ENCODE measurements at places on chromosomes 1 and 21.
A peak's percentile ranks its signal among the peaks of the same experiment; 100 is the strongest.

GRCh38 chr1:99645203-99645602 lies 710 bp upstream of the PALMD start:
- DNase-seq: peak; percentile 29

DNA sequence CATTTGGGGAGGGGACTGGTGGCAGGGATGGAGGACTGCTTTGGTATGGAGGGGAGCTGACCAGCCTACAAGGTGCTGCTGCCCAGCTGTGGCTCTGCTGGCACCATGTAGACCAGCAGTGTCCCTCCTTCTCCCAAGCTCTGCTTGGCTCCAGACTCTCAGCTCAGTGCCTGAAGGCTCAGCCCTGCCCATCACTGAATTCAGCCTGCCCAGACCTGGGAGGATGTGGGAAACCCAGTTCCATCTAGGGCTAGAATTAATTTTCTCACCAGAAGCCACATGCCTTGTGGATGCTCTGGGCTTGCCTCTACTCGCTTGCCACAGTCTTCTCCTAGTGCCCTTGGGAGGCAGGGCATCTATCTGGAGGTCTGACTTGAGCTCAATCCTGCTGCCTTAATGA lies 195.0 kb upstream of the EDN2 start:
- no peak for DNase-seq

DNA sequence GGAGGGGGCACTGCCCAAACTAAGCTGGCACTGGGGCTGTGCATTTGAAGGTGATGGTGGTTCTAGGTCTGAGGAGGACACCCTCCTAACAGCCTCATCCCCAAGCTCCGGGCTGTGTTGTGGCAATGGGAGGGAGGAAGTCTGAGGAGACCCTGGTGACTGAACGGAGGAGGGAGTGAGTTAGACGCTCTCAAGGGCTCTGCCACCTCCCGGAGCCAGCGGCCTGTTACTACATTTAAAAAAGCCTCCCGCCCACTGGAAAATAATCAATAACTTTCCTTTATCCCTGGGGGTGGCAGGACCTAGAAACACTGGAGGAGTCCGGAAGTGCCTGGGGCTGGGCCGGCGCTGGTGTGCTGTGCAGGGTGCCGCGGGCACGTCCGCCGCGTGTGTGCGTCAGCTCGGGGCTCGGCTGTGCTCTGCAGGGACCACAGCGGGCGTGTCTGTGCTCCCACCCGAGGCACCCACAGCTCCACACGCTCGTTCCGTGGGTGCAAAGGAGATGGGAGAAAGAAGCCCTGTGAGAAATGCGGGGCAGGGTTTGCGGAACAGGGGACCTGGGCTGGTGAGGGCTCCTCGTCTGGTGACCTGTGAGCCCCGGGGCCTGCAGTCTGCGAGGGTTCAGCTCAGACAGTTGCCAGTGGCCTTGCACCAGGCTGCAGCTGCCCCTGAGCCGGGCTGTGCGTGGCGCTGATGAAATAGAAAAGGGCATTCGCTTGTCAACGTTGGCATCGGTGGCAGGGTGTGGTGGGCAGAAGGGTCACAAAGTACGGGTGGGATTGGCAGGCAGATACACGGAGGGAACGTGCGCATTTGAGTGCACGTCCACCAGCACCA lies 5.3 kb downstream of the SAMD11 start:
- DNase-seq: no peak

DNA sequence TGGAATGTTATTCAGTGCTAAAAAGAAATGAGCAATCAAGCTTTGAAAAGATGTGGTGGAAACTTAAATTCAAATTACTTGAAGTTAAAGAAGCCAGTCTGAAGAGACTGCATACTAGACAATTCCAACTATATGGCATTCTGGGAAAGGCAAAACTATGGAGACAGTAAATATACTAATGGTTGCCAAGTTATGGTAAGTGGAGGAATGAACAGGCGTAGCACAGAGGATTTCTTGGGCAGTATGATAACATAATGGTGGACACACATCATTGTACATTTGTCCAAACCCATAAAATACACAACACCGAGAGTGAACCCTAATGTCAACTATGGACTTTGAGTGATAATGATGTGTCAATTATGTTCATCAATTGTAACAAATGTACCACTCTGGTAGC lies 21.1 kb upstream of the SELP start:
- DNase-seq: no peak

- DNase-seq: peak; percentile 20
Measured at GRCh38 chr1:150575072-150575489, 4.3 kb downstream of the MCL1 start.
